ENCODE measurements at places on chromosomes 2 and 18. TPM values are rescaled to one million over a fixed set of nuclear protein-coding genes. Genes with fewer than 3 reads are reported as not detected.
A peak's percentile ranks its signal among the peaks of the same experiment; 100 is the strongest.

RIT2 gene
- total RNA-seq, result not detected

DNA sequence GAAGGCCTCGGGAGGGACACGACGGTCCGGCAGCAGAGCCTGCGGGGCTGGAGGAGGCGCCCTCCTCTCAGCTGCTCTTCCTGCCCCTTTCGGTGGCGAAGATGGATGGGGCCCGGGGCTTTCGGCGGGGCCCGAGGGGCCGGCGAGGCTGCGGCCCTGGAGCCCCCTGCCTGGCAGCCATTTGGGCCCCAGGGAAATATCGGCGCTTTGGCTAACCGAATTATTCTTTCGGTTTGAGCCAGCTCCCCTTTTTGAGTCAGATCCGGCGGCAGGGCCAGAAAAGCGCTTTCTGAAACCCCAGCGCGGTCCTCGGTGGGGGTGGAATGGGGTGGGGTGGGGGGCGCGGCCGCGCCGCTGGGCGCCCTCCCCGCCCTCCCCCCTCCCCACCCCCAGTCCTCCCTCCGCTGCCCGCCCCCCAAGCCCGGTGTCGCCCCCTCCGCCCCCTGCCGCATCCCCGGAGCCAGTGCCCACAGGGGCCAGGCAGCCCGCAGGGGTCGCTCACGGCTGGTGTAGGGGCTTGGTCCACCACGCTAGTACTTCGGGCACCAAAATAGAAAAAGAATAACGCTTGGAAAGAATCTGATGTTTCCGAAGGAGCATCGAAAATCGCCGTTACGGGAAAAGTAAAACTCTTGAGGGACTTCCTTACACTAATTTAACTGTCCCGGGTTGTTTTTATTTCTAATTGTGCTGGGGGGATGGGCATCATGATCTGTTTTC lies 9.1 kb upstream of the ARID5A start:
- peak overlapping the region; percentile 70 for H3K4me3 ChIP-seq
- H3K27me3 ChIP-seq, result no peaks in the 10 kb centered on the region
- peaks cover 35% of the 10 kb centered on the region for H3K4me1 ChIP-seq
- peak overlapping the region; percentile 93 for H3K27ac ChIP-seq
- H3K36me3 ChIP-seq, result no peaks in the 10 kb centered on the region
- DNase-seq, result no peak

DNA sequence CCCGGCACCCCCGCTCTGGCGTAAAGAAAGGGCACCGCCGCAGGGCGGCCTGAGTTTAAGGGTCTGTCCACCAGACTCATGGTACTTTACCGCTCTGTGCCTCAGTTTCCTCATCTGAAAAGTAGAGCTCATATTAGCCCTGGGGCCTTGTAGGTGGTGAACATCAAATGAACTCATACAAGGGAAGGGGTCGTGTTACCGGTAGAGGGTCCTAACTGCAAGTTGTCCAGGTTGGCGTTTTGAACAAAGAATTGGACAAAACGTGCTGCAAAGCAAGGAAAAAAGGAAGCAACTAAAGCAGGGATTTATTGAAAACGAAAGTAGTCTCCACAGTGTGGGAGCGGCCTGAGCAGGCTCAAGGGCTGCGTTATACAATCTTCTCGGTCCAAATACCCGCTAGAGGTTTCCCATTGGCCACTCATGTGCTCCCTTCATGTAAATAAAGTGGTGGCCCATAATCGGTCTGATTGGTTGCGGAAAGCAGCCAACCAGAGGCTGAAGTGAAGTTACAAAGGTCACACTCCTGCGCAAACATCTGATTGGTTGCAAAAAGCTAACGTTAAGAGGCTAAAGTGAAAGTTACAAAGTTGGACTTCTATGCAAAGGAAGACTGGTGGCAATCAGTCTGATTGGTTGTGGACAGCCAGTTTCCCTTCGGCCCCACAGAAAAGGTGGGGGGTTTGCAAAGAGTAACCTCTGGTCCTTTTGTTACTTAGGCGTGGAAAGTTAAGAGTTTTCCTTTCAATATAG lies 80.7 kb upstream of the LDLRAD4 start:
- no peak for DNase-seq
- H3K27ac ChIP-seq, result peak overlapping the region; percentile 63
- no peaks in the 10 kb centered on the region for H3K27me3 ChIP-seq
- H3K4me3 ChIP-seq, result peak overlapping the region; percentile 38
- H3K36me3 ChIP-seq, result no peaks in the 10 kb centered on the region

DNA sequence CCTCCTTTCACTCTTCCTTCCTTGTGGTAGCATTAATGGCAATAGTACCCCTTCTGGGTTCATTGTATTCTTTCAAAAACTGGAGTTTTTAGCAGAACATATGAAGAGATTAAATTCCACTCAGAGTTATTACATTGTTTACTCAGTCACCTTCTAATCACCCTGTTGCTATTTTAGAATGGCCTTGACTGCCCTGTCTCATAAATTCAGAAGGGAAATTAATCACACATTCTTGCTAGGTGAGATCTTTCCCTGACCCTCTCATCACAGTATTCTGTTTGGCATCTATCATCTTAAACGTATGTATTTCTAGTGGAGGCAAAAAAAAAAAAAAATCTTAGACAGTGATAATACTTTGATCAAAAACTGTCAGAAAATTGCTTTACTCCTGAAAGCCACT lies 760.4 kb downstream of the ADCYAP1 start:
- DNase-seq, result no peak
- no peaks in the 10 kb centered on the region for H3K4me1 ChIP-seq

- no peak overlapping the region for H3K4me3 ChIP-seq
- no peak for DNase-seq
- H3K27me3 ChIP-seq, result no peaks in the 10 kb centered on the region
- no peaks in the 10 kb centered on the region for H3K36me3 ChIP-seq
- no peak overlapping the region for H3K27ac ChIP-seq
- H3K4me1 ChIP-seq, result no peaks in the 10 kb centered on the region
These were observed 279.0 kb downstream of the SRBD1 start for GRCh38 chr2:45332094-45332493.

DNA sequence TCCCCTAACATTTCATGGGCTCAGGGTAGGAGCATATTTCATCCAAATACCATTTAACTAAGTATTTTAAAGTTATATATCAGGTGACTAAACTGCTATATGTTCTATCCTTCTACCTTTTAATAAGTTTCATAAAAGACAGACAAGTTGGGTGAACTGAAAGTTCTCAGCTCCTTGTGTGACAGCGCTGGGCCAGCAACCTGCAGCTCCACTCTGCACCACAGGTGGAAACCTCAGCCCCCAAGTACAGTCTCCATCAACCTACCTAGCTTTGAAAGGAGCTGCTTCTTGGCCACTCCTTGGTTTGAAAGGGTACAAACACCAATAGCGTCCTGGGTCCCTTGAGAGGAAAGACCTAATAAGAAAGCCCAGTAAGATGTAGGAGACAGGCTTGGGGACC lies 177.9 kb downstream of the PDE1A start:
- H3K4me1 ChIP-seq, result no peaks in the 10 kb centered on the region
- H3K4me3 ChIP-seq, result no peak overlapping the region
- DNase-seq, result no peak
- H3K27ac ChIP-seq, result no peak overlapping the region

- H3K36me3 ChIP-seq, result no peaks in the 10 kb centered on the region
- no peaks in the 10 kb centered on the region for H3K27me3 ChIP-seq
- no peak overlapping the region for H3K27ac ChIP-seq
- no peak for DNase-seq
- no peaks in the 10 kb centered on the region for H3K4me1 ChIP-seq
- no peak overlapping the region for H3K4me3 ChIP-seq
These were observed 872.6 kb downstream of the BCL11A start for GRCh38 chr2:59680863-59681262.

Data from tibial nerve (tissue), 4 donors.